ENCODE measurements at places on chromosomes 7 and 10. TPM values are rescaled to one million over a fixed set of nuclear protein-coding genes. Genes with fewer than 3 reads are reported as not detected.
A peak's percentile ranks its signal among the peaks of the same experiment; 100 is the strongest.

DNA sequence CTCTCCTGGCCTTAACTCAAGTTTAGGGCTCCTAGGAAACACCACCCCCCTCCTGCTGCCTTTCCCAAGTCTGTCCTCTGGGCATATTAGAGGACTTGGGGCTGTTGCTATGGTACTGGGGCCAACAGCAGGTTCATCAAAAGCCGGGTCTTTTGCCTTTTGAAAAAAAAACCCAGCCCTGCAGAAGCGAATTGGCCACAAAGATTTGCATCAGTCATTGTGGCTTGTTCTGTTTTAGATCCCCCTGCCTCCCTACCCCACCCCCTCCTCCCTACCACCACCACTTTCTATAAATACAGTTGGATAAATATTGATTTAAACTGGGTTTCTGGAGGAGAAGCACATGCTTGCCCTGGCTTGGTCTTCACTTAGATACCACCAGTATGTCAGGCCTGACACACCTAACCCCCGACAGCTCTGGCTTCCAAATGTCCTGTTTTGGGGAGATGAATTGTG, 7.0 kb downstream of the MXI1 start:
- H3K27ac ChIP-seq = no peak overlapping the region
- H3K36me3 ChIP-seq = no peaks in the 10 kb centered on the region
- H3K27me3 ChIP-seq = no peaks in the 10 kb centered on the region
- DNase-seq = peak; percentile 41
- H3K4me1 ChIP-seq = peaks cover 26% of the 10 kb centered on the region

DNA sequence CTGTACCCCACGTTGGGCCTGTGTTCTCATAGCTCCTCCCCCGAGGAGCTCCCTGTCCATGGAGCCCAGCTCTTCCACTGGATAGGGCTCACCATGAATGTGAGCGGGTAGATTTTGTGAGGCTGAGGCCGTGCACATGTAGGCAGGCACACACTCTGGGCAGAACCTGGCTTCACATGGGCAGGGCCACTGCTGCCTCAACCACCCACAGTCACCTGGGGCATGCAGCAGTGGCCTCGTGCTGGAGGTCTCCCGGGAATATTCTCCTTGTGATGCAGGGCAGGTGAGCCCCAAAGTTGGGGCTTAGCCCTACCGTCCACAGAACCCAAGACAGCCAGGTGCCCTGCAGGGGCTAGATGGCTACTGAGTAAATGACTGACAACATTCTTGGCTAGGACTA, 116.6 kb downstream of the TMEM130 start:
- no peak overlapping the region for H3K27ac ChIP-seq
- no peaks in the 10 kb centered on the region for H3K27me3 ChIP-seq
- H3K4me3 ChIP-seq = no peak overlapping the region
- DNase-seq = no peak
- no peaks in the 10 kb centered on the region for H3K4me1 ChIP-seq
- H3K36me3 ChIP-seq = no peaks in the 10 kb centered on the region

GRCh38 chr7:127751490-127752448, 99.8 kb downstream of the SND1 start:
- no peaks in the 10 kb centered on the region for H3K27me3 ChIP-seq
- H3K27ac ChIP-seq = no peak overlapping the region
- DNase-seq = no peak
- no peak overlapping the region for H3K4me3 ChIP-seq
- peaks cover 4% of the 10 kb centered on the region for H3K4me1 ChIP-seq
- H3K36me3 ChIP-seq = no peaks in the 10 kb centered on the region

- no peaks in the 10 kb centered on the region for H3K27me3 ChIP-seq
- no peak overlapping the region for H3K27ac ChIP-seq
- no peaks in the 10 kb centered on the region for H3K36me3 ChIP-seq
Measured at GRCh38 chr7:66751945-66752344, 11.4 kb downstream of the RABGEF1 start.

Gene KLF14
- total RNA-seq = 0.31 TPM

- H3K4me3 ChIP-seq = no peak overlapping the region
- H3K4me1 ChIP-seq = no peaks in the 10 kb centered on the region
- DNase-seq = no peak
- H3K36me3 ChIP-seq = no peaks in the 10 kb centered on the region
- no peak overlapping the region for H3K27ac ChIP-seq
- no peaks in the 10 kb centered on the region for H3K27me3 ChIP-seq
Measured at GRCh38 chr10:97361537-97361901, 27.0 kb upstream of the FRAT2 start.

GRCh38 chr7:29109358-29109757, 37.0 kb downstream of the CPVL start:
- H3K27me3 ChIP-seq = no peaks in the 10 kb centered on the region
- H3K4me1 ChIP-seq = no peaks in the 10 kb centered on the region
- no peaks in the 10 kb centered on the region for H3K36me3 ChIP-seq
- H3K27ac ChIP-seq = no peak overlapping the region
- DNase-seq = no peak

Gene SLC26A5
- total RNA-seq = 1.1 TPM

- H3K4me1 ChIP-seq = no peaks in the 10 kb centered on the region
- no peaks in the 10 kb centered on the region for H3K27me3 ChIP-seq
- no peaks in the 10 kb centered on the region for H3K36me3 ChIP-seq
- no peak overlapping the region for H3K27ac ChIP-seq
- H3K4me3 ChIP-seq = no peak overlapping the region
Measured at GRCh38 chr10:112689327-112690072, 242.5 kb downstream of the VTI1A start.

DNA sequence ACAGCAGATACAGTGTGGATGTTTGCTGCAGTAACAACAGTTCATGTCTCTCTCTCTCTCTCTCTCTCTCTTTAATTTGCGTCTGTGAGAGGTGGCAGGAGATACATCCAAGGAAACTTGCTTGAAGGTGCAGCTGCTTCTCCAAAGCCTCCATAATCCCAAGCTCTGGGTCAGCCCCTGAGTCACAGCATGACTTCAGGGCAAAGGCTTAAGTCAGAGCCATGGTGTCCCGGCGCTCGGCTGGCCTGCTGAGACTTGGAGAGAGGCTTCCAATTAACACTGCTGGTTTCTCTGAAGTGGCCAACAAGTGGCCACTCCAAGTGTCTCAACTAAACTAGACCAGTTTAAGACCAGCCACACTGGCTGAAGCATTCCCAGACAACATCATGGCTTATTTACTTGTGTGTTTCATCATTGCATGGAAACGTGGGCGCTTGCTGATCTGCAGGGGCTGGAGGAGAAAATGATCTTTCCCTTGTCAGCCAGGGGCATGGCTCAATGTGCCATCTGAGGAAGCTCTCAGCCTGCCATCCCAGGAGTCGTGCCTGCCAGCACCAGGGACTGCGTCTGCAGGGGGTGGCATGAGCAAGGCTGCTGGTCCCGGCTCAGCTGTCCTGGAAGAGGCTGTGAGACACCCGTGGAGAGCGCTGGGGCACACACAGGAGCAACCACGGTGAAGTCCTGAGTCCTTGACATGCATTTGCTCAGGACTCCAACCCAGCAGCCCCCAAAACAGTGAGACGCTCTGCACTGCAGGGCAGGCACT, 254.2 kb downstream of the COBL start:
- H3K4me1 ChIP-seq = peaks cover 2% of the 10 kb centered on the region
- no peak overlapping the region for H3K4me3 ChIP-seq
- no peaks in the 10 kb centered on the region for H3K27me3 ChIP-seq

Gene GDF2
- total RNA-seq = not detected

GRCh38 chr7:39927018-39927417, 23.0 kb upstream of the CDK13 start:
- no peaks in the 10 kb centered on the region for H3K27me3 ChIP-seq
- no peak overlapping the region for H3K4me3 ChIP-seq
- H3K4me1 ChIP-seq = no peaks in the 10 kb centered on the region
- H3K27ac ChIP-seq = no peak overlapping the region
- H3K36me3 ChIP-seq = no peaks in the 10 kb centered on the region

GRCh38 chr7:83643012-83643411, 5.9 kb downstream of the SEMA3E start:
- H3K27ac ChIP-seq = no peak overlapping the region
- no peaks in the 10 kb centered on the region for H3K36me3 ChIP-seq
- no peaks in the 10 kb centered on the region for H3K27me3 ChIP-seq
- DNase-seq = no peak
- no peaks in the 10 kb centered on the region for H3K4me1 ChIP-seq

Gene BLNK
- total RNA-seq = 18.7 TPM

Gene ELOVL3
- total RNA-seq = 0.54 TPM

Gene OPALIN
- total RNA-seq = not detected

Gene SLC13A1
- total RNA-seq = not detected

- no peaks in the 10 kb centered on the region for H3K27me3 ChIP-seq
- no peak overlapping the region for H3K27ac ChIP-seq
- no peak for DNase-seq
- H3K36me3 ChIP-seq = no peaks in the 10 kb centered on the region
Measured at GRCh38 chr10:44938956-44939355, 20.6 kb upstream of the RASSF4 start.

Gene STEAP1B
- 1.5 TPM for total RNA-seq

DNA sequence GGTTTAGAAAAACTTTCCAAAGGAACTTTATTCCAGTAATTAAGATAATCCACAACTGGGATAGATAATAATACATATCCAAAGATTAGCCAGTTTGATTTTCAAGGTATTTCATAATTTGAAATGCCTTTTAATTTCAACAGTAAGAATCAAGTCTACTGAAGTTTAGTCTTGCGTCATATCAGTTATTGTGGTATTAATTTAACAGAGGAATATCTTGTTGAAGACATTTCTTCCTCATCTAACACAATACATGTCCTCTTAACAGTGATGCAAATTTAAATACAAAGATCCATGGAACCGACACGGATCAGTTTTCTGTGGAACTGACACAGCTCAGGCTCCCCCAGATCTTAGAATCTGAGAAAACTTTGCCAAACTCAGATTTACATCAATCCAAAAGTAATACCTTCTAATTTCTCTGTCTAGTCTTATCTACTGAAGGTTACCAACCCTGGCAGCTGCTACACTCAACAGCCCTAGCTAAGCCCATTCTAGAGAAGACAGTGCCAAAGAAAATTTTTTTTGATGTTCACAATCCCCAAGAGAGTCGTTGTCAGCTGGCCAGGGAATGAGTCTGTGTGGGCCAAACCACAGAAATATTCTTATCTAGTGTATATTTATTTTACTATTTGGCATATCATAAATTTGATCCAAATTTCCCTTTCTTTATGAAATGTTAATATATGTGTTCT, 365.2 kb upstream of the MEOX2 start:
- H3K27ac ChIP-seq = no peak overlapping the region
- no peak overlapping the region for H3K4me3 ChIP-seq
- H3K36me3 ChIP-seq = no peaks in the 10 kb centered on the region
- H3K27me3 ChIP-seq = no peaks in the 10 kb centered on the region
- peaks cover 9% of the 10 kb centered on the region for H3K4me1 ChIP-seq

Gene LARP4B
- 133 TPM for total RNA-seq

DNA sequence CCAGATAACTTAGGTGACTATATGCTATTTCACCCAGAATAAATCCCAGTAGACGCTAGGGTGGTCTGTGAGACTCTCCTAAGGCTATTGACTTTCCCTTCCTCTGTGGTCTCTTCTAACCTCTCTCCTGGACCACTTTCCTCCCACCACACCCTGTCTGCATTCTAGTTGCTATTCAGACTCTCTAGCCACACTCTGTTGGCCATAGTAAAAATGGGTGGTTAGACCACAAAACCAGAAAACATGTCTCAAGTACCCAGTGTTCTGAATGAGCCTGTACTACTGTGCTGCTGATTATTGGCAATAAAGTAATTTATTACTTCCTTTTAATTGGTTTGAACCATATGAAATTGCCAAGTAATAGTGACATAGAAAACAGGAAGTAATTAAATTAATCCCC, 240.8 kb downstream of the KIF20B start:
- no peak overlapping the region for H3K27ac ChIP-seq
- H3K27me3 ChIP-seq = no peaks in the 10 kb centered on the region
- H3K4me3 ChIP-seq = no peak overlapping the region
- H3K36me3 ChIP-seq = no peaks in the 10 kb centered on the region
- no peak for DNase-seq

Gene EN2
- not detected for total RNA-seq

DNA sequence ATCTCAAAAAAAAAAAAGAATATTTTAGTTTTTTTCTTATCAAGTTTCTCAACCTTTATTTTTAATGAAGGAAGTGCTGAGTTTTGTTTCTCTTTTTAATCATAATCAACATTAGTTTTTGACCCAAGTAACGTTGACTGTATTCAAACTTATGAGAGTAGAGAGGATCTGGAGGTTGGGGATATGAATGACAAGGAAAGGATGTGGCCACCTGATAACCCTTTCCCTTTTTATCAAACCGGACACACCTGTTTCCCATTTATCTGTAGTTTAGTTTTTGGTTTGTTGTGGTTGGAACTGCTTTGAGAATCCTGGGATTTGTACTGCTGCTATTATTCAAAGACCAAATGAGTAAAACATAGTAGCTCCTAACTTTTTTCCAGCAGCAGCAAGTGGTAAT, 38.6 kb downstream of the HACD1 start:
- DNase-seq = no peak
- H3K27ac ChIP-seq = no peak overlapping the region
- H3K27me3 ChIP-seq = no peaks in the 10 kb centered on the region
- no peak overlapping the region for H3K4me3 ChIP-seq
- H3K36me3 ChIP-seq = no peaks in the 10 kb centered on the region

GRCh38 chr7:118948508-118948907, 724.0 kb downstream of the ANKRD7 start:
- no peak for DNase-seq
- H3K4me1 ChIP-seq = no peaks in the 10 kb centered on the region
- H3K27ac ChIP-seq = no peak overlapping the region
- no peaks in the 10 kb centered on the region for H3K36me3 ChIP-seq
- H3K27me3 ChIP-seq = no peaks in the 10 kb centered on the region

GRCh38 chr7:47371733-47372368, 210.1 kb downstream of the TNS3 start:
- peaks cover 16% of the 10 kb centered on the region for H3K4me1 ChIP-seq
- no peaks in the 10 kb centered on the region for H3K36me3 ChIP-seq
- H3K27ac ChIP-seq = no peak overlapping the region
- no peaks in the 10 kb centered on the region for H3K27me3 ChIP-seq
- H3K4me3 ChIP-seq = no peak overlapping the region

DNA sequence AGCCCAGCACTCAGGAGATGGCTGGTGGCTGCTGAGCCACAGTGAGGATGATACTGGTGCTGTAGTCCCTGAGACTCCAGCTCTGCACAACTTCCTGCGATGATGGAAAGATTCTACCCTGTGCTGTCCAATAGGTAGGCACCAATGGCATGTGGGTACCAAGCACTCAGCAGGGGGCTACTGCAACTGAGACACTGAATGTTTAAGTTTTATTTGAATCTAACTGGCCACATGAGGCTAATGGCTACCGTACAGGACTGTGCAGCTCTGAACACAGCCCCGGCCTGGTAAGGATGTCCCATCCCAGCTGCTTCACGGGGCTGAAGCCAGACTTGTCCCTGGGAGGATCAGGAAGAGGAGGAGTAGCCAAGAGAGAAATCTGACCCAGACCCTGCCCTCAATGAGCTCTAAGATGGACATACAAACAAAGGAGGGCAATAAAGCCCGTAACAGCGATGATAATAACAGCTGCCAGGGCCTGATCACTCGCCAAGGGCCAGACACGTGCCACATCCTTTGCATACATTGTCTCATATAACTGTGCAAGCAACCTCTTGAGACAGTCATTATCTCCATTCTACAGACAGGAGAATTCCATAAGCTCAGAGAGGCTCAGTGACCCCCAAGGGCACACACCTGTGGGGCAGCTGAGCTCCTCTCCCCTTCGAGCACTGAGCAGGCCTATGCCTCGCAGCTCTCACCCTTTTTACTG, 3.8 kb downstream of the GPRIN2 start:
- no peaks in the 10 kb centered on the region for H3K36me3 ChIP-seq
- no peak overlapping the region for H3K27ac ChIP-seq
- no peak overlapping the region for H3K4me3 ChIP-seq
- no peak for DNase-seq
- no peaks in the 10 kb centered on the region for H3K4me1 ChIP-seq

Gene RBP3
- total RNA-seq = not detected

Data from lung (tissue), 17 donors.